Pulmonary artery endothelial cell (primary cell): ENCODE measurements at places on chromosomes 7 and 10.

GRCh38 chr10:68442971-68443370 lies 28.8 kb downstream of the DNA2 start:
- DNase-seq: no peak

DNA sequence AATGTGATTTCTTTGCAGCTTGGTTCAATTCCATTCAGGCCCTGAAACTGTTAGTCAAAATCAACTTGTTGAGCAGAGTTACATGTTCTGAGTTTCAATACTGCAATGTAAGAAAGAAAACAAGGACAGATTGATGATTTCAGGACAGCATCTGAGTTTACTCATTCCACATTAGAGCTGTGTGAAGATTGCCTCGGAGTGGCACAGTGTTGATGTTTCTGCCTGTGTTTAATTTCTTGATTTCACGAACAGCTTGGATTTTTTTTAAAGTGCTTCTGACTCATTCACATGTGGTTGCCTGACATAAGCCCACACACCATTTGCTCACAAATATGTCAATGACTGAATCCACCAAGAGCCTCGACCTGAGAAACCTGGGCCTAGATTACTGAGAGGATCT lies 101.2 kb upstream of the PARD3 start:
- DNase-seq: no peak

DNA sequence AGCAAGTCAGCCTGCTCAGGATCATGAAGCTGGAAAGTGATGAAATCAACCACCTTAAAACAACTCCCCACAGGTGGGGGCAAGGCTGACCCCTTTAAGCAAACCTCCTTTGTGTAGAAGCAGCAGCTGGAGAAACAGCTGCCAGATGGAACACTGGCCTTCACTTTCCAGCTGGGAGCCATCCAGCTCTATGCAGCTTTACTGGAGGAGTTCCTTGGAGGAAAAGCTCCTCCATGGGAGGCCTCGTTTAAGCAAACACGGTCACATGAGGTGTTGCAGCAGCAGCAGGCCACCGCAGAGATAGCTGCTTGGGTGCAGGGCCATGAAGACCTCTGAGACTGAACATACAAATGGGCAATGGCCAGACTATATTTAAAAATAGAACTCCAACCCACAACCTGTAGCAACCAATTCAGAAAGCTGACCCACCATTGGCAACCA lies 13.0 kb upstream of the DLG5 start:
- no peak for DNase-seq

DNA sequence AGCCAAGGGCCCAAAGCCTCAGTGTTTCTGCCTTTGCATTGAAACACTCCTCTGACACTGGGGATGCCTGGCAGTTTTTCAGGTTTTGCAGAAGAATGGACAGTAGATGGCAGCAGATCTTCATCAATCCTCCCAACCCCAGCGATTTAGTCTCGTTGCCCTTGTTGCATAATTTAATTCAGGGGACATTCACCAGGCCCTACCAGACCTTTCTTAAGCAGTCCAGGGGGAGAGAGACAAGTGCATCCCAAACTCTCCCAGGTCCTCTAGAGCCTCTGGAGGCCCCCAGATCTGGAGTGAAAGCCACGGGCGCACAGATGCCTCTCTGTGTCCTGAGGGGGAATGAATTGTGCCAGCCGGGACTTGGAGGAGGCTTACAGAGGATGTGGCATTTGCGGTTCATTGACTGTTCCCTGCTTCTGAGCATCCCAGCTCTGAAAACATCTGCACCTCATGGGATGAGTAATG lies 29.6 kb downstream of the MINDY4 start:
- DNase-seq: peak; percentile 48

- DNase-seq: no peak
Observed at GRCh38 chr10:97494863-97495506, 3.2 kb downstream of the MMS19 start.

DNA sequence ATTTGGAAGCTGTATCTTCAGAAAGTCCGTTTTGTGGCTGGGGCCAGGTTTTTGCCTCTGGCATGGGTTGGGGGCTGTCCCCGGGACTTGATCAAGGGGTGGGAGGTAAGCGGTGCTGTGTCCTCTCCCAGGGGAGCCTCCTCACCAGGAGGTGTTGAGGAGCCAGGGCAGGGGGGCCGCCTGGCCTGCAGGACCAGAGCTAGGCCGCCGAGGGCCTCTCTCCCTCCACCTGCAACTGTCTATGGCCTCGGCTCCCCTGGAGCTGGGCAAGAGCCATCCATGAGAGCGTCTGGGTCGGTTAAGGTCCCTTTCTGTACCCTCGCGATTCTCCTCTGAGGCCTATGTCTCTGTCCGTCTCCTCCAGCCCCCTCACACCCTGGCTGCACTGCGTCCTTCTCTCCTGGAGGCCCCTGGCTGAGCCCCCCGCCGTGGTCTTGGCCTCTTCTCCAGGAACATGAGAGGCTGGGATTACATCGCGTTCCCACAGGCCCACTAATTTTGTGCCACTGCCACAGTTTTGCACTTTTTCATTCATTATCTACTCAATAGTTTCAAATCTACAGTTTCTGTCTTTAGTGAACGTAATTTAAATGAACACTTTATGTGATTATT lies 20.6 kb downstream of the CALML5 start:
- no peak for DNase-seq

DNA sequence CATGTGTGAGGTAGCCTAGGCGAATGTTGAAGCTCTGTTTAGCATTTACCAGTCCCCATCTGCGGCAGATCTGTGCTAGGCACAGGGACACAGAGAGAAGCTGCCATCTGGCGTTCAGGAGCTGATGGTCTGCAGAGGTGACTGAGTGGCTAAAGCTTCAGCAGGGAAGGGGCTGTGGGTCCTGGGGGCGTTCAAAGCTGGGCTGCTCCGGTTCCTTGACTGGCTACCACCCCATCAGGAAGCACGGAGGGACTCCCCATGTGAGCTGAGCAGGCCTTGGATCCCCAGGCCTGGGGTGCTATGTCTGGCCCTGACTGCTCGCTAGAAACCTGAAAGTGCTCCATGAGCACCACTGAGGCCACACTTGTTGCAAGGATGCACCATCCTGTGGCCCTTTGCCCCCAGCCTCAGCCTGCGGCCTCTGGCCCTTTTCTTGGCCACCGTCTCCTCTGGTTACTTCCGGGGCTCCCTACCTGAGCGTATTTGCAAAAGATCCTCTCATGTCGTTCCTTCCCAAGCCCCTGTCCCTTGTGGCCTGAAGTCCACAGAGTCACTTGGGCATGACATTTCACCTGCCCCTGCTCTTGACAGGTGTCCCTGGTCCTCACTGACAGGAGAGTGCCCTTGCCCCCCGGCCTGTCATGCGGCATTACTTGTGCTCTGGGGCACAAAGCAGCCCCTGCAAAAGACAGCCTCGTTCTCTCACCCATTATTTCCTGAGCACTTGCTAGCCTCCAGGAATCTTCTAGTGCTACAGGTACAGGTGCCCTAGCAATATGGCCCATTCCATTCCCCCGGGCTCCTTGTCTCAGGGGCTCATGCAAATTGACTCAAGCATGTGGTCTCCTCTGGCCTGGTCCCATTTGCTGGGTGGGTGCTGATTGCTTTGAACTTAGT lies 108.1 kb downstream of the GLRX3 start:
- no peak for DNase-seq

DNA sequence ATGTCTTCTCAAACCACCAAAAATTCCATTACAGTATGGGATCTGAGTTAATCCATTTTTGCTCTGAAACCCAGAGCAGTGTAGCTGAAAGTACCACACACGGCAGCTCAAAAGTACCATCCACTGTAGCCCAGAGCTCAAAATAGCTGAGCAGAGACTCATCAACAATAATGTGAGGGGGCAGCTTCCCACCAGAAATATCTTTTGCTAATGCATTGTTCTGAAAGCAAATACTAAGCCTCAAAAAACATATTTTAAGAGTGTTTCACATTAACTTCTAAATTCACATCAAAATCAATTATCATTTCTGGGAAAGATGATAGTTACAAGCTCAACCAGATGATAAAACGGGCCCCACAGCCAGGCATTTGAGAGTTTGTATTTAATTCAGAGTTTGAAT lies 73.7 kb downstream of the ABLIM1 start:
- DNase-seq: no peak

DNA sequence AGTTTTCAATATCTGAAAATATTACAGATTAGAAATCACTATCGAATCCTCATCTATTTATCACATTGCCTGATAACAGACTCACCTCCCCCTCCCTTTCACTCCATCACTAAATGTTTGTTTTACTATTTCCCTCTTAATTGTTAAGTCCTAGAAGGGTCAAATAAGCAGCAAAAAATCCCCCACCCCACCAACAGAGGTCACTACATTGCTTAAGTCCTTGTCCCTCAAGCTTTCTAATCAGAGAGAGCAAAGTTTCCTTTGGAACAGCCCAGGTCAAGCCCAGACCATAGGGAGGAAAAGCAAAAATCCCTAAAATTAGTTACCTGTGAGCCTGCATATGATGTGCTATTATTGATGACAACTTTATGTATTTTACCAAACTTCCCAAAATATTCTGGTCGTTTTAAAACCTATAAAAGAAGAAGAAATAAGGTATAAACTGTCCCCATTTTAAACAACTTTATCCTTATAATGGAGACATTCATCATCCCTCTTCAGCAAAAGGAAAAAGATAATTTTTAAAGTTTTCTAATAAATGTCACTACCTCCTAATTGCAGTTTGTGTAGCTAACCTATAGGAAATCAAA lies 95.0 kb downstream of the CNOT4 start:
- peak; percentile 20 for DNase-seq

DNA sequence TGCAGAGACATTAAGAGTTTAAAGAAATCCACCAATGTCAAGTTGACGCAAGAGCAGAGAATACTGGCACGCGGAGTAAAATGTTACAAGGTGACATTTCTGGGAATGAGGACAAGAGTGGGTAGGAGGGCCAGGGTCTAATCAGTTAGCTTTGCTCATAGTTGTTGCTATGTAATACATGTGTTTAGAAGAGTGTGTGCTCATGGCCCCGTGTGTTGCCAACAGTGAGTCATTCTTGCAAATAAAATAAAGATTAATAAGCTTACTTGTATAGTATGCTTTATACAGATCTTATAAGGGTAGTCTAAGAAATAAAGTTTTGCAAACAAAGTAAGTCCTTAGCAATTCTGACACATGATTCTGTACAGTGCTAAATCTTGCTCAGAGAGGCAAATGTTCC lies 64.5 kb downstream of the DNMBP start:
- peak; percentile 78 for DNase-seq

- DNase-seq: no peak
Observed at GRCh38 chr7:157138101-157138423, 664 bp upstream of the UBE3C start.

- DNase-seq: no peak
Observed at GRCh38 chr7:72017756-72018155, 394.4 kb downstream of the CALN1 start.

DNA sequence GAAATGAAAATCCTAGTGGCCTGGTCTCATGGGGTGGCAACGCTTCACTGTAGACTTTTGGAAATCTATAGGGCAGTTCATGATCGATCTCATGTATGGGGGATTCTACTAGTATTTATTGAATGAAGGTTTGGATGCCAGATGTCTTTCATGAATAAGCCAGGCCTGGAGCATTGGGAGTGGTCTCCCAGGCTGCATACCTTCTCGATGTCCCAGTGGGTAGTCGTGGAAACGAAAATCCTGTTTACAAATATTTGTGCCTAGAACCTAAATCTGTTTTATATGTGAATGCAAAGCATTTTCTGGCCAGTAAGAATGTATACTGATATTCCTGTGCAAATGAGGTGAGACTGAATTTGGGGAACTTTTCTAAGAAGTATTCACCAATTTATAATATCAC lies 105.0 kb upstream of the C1QL3 start:
- DNase-seq: no peak

DNA sequence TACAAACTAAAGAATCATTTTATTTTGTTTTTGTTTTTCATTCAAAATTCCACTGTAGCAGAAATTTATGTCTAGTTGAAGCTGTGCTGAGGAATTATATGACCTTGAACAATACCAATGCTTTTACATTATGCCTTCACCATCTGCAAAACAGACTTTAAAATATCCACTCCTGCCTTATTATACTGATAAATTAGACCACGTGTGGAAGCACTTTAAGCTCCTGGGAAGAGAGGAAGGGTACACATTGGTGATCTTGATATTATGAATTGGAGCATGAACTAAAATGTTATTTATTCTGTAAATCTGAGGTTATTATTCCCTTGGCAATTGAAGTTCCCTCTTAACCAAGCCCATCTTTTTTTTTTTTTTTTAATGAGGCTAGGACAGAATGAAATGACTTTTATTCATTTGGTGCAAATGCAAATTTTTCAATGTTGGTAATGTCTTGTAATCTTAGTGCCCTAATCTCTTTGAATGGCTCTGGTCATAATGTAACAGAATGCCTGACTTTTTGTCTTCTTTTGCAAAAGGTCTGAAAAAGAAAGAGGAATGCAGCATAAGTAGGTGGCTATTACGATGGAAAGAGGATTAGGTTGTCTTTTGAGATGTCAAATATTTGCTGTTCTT lies 139.9 kb upstream of the COBL start:
- DNase-seq: no peak

GRCh38 chr10:29969255-29970011 lies 90.0 kb downstream of the JCAD start:
- DNase-seq: no peak

DNA sequence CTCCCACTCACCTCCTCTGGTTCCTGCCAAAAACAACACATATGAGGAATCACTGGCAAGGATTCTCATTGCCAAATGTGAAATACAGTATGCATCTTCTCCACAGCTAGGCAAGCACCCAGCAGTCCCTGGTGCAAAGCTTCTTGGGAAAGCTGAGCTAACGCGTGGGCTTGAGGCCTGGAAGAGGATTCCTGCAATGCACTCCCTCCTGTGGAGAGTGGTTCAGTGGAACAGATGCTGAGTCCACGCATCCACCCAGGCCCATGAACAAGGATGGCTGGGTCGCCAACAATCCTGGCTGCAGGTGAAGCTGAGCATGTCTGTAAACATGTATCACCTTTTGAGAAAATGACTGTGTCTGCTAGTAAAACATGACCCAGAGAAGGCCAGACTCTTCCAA lies 113.2 kb upstream of the CHST15 start:
- DNase-seq: no peak

GRCh38 chr10:112236486-112236885 lies 46.7 kb upstream of the TECTB start:
- DNase-seq: no peak

DNA sequence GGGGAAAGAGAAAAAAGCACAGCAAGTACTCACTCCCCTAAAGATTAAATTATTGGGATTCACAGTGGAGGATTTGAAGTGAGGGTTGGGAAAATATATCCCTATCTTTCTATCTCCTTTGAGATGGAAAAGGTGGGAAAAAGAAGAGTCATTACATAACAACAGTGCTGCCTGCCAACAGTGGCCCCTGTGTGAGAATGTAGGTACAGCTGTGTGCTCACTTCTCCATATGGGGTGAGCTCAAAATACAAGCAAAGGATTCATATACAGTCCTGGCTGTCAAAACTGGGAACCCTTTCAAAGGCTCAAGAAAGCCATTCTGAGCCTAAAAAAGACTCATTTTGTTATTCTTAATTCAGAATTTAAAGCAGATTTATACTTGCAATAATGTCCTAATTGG lies 458.5 kb downstream of the GPAM start:
- DNase-seq: no peak

DNA sequence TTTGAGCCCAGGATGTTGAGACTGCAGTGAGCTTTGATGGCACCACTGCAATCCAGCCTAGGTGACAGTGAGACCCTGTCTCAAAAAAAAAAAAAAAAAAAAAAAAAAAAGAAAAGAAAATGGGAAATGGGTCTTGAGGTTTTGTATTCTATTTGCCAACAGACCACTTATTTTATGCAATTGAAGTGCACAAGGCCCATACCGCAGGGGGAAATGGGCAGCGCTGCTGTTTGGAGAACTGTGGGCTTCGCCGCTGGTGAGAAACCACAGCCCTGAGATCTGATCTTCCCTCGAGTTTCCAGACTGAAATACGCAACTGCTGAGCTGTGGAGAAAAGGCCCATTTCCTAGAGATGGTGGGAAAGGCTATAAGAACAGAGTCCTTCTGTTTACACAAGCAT lies 512.0 kb downstream of the TCERG1L start:
- no peak for DNase-seq
